ENCODE measurements at places on chromosomes 2 and 18. TPM values are rescaled to one million over a fixed set of nuclear protein-coding genes. Genes with fewer than 3 reads are reported as not detected.

The CRACDL gene
- 0.22 TPM for total RNA-seq

DNA sequence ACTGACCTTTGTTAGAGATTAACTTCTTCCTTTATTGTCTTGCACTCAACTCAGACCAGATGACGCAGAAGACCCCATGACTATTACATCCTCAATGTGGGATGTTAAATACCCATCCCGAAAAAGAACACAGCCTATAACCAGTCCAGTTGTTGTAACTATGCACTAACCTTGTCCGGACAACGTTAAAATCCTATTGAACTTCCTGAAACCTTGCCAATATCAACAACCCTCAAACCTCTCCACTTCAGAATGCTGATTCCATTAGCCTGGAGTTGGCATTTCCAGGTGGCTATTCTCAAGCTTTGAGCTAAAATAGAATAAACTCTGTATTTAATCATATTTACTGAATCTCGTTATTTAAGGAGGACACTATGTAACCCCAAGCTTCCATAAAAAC is 13.6 kb downstream of the NMS start:
- no peaks in the 10 kb centered on the region for H3K4me1 ChIP-seq
- no peak overlapping the region for H3K27ac ChIP-seq
- no peaks in the 10 kb centered on the region for H3K27me3 ChIP-seq
- H3K4me3 ChIP-seq: no peak overlapping the region
- H3K36me3 ChIP-seq: no peaks in the 10 kb centered on the region

- H3K27me3 ChIP-seq: no peaks in the 10 kb centered on the region
- no peak for DNase-seq
- H3K36me3 ChIP-seq: no peaks in the 10 kb centered on the region
- H3K27ac ChIP-seq: no peak overlapping the region
- H3K4me1 ChIP-seq: no peaks in the 10 kb centered on the region
- no peak overlapping the region for H3K4me3 ChIP-seq
These were observed 50.5 kb downstream of the GAREM1 start for GRCh38 chr18:32420084-32420750.

- DNase-seq: no peak
- H3K4me3 ChIP-seq: no peak overlapping the region
- peaks cover 18% of the 10 kb centered on the region for H3K36me3 ChIP-seq
- H3K4me1 ChIP-seq: no peaks in the 10 kb centered on the region
- no peaks in the 10 kb centered on the region for H3K27me3 ChIP-seq
- no peak overlapping the region for H3K27ac ChIP-seq
These were observed 56.7 kb downstream of the MALT1 start for GRCh38 chr18:58727776-58728500.

- no peak overlapping the region for H3K27ac ChIP-seq
- H3K36me3 ChIP-seq: no peaks in the 10 kb centered on the region
- no peak overlapping the region for H3K4me3 ChIP-seq
- no peak for DNase-seq
- H3K27me3 ChIP-seq: no peaks in the 10 kb centered on the region
These were observed 286.9 kb upstream of the CELF4 start for GRCh38 chr18:37852464-37852863.

The SIX2 gene
- not detected for total RNA-seq

- H3K27me3 ChIP-seq: no peaks in the 10 kb centered on the region
- no peak overlapping the region for H3K4me3 ChIP-seq
- peaks cover 50% of the 10 kb centered on the region for H3K4me1 ChIP-seq
- peaks cover 16% of the 10 kb centered on the region for H3K36me3 ChIP-seq
- no peak overlapping the region for H3K27ac ChIP-seq
- DNase-seq: no peak
These were observed 3.8 kb downstream of the MOB1A start for GRCh38 chr2:74174909-74175308.
